Chondrocyte (in vitro differentiated cells): ENCODE measurements at places on chromosomes 1 and 21. TPM values are rescaled to one million over a fixed set of nuclear protein-coding genes. Genes with fewer than 3 reads are reported as not detected.
A peak's percentile ranks its signal among the peaks of the same experiment; 100 is the strongest.

Gene CNR2
- total RNA-seq = not detected in 3 replicates

Gene REN
- total RNA-seq = not detected in 3 replicates

DNA sequence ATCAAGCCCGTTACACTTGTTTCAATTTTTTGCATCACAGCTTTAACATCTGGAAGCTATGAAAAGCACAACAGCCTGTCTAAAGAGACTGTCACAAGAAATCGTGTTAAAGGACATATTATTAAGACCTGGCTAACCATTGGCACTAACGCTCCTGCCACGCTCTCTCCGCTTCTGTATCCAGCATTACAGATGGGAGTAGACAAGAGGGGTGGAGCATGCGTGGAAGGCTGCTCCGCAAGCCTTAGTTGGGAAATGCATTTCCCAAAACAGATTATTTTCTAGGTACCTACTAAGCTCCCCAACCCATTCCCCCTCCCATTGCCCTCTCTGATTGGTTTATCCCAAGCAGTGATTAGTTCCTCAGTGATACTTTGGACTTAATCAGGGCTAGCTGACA is 72.4 kb downstream of the NTNG1 start:
- DNase-seq = no peak

GRCh38 chr1:205301205-205301821 is 20.2 kb downstream of the NUAK2 start:
- no peak for DNase-seq

DNA sequence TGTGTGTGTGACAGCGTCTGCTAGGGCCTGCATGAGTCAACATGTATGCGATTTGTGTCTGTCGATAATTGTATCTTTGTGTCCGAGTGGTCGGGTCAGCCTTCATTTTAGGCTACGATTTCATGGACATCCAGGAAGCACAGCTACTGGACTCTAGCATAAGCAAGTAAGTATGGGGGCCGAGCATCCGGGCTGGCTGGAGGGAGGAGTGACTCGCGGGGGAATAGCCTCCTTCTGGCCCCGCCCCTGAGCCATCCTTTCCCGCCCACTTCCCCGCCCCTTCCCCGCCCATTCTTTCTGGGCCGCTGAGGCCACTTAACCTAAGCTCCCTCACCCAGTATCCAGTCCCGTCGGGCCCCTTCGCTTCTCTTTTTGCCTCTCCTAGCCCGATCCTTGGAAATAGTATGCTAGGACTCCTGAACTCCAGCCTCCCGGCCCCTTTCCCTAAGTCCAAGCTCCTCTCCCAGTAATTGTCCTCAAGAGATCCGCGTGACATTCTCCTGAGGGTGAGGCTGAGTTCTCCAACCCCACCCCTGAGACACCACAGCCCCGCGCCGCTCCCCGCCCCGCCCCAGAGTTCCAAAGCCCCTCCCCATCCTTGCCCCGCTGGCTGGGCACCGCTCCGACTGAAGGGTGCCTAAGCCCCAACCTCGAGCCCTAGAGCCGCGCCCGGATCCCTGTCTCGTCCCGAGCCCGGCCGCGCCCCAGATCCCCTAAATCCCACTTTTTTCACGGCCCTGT is 1.2 kb downstream of the MAP3K6 start:
- DNase-seq = peak; percentile 94

DNA sequence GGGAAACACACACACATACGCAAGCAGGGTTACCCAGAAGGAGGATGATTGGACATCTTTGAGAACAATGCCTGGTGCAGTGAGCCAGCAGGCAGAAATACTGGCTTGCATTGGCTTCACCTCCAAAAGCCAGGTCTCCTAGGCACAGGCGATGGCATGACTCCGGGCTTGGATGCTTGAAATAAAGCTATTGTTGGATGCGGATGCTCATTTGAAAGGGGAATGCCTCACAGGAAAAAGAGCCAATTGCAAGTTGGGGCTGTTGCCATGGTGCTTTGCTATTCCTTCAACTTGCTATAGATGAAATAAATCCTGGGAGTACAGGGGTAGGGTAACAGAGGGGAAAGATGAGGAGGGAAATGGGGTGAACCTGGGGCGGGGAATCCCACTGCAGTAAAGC is 180.7 kb upstream of the SGIP1 start:
- no peak for DNase-seq

- DNase-seq = no peak
Observed at GRCh38 chr1:162502928-162503327, 5.3 kb downstream of the UHMK1 start.

DNA sequence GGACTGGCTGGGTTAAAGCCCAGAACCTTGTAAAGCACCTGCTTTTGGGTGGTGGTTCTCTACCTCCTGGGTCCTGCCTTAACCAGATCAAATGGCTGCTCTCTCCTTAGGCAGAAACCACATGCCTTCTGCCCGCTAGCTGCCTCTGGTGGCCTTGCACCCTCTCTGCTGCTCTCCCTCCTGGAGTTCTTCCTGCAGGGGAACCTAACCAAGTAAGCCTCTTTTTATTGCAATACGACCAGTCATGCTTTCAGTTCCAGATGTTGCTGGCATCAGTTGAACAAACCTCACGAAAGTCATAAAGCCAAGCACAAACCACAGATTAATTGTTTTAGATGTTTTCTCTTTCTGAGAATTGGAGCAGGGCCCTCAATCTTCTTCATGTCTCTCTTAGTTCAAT is 118.9 kb downstream of the GDAP2 start:
- no peak for DNase-seq

- no peak for DNase-seq
Observed at GRCh38 chr1:226691247-226691646, 47.8 kb downstream of the ITPKB start.

DNA sequence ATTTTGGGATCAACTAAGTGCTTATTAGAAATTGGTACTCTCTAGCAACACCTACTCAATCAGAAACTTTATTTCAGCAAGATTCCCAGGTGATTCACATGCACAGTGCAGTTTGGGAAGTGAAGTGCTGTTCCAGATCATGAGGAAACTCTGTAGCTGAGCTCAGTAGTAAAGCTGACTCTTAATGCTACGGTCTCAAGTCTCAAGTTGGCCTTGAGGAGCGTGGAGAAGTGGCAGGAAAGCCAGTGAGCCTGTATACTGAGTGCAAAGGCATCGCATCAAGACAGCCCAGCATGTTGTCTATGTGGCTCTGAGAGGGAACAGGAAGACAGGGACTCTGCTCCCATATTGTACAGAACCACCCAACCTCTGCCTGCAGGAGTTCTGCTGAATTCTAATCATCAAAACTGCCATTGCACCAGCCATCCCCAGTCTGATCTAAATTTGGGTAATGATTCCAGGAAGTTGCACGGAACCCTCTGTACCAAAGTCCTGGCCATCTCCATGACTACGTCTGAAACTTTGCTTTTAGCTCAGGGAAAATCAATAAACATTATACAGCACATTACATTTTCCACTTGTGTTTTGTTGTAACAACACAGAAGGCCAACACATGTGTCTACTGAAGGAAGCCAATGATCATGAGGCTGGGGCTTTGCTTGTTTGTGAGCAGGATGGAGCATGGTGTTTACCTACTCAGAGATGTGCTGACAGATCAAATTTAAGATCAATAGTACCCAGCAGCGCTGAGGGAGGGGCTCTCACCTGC is 105.1 kb upstream of the TLR5 start:
- no peak for DNase-seq

DNA sequence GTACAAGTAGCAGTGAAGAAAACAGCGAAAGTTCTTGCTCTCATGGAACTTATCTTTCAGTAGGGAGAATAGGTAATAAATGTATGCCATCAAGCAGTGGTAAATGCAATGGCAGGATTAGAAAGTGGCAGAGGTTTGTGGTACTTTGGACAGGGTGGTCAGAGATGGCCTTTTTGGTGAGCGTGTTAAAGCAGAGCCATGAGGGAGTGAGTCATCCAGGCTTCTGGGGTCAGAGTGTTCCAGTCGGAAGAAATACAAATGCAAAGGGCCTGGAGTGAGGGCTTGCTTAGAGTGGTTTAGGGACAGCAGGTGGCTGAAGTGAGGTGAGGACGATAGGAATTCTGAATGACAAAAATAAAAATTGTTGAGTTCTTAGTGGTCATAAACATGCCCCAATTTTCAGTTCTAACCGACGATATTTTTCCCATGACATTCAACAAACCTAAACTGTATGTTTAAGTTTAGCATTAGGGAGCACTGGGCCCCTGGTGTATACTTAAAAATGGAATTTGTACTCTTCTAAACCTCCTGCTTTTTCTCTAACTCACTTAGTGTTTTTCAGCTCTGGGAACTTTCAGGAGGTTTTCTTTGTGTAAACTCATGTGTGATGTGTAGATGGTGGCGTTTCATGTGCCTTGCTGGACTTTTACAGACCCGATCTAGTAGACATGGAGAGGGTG is 78.2 kb downstream of the MACF1 start:
- no peak for DNase-seq

DNA sequence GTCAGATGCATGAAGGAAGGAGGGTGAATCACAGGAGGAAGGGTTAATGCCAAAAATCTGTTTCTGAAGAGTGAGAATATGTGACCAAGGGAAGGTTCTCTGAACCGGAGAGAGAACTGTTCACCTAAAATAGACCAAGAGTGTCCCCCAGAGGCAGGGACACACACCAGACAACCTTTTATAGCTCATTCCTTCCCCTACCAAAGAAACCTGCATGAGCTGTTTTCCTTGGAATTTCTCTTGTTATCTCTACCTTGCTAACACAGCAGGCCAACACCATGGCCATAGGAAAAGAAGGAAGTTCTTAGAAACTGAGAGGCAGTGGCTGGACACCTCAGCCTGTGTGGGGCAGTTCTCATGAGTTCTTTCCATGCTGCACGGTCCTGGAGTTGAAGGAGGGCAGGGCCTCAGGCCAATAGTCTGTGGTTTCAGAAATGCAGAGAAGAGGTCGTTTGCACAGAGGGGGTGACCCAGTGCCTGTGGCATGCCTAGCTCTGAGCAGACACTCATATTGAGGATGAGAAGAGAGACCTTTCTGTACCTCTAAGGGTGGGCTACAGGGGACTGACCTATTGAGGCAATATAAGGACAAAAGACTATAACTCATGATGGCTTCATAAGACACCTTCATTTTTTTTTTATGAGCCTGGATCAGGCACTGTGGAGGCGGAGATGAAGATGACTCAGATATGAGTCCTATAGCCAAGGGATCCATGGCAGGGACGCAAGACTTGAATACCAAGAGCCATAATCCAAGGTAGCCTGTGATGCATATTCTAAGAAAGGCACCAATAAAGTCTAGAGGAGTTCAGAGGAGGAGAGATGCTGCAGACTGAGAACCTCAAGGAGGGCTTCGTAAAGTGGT is 39.4 kb downstream of the IGFN1 start:
- DNase-seq = no peak
